ENCODE measurements at places on chromosomes 13 and 19.

- no peak for DNase-seq
These were observed 53.8 kb downstream of the CDK8 start for GRCh38 chr13:26307701-26308100.

DNA sequence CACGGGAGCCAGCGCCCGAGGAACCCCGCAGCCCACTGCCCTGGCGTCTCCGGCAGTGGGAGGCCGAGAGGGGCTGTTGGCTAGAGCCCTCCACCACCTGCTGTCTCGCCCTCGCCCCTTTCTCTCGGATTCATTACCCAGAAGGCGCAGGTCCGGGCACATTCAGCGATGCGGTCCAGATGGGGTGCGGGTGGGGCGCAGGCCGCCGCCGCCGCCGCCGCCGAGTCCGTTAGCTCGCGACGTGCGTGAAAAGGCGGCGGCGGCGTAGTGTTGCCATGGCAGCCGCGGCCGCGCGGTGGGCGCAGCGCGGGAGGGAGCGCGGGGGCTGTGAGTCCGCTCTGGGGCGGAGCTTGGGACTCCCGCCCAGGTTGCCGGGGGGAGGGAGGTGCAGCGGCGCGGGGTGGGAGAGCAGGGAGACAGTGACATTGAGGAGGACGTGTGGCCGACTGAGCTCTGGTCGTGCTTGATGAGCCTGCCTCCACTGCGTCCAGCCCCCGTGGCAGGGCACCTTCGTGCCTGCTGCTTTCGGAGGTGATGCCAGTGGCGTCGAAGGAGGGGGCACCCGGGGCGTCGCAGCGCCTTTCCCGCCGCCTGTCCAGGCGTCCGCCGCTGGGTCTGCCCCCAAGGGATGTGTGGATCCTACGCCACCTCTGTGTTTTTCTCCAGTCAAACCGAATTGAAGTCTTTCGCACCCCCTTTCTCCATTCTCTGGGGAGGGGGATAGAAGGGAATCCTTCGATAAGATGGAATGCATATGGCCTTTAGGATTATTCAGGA is at the start of gene KATNAL1:
KATNAL1 (minus strand) TSS at position 358 of the 777 bp plus-strand sequence. CDS start 23,774 bp downstream, outside the sequence.
- DNase-seq, result peak; percentile 52

GRCh38 chr19:46192992-46193650 is 36.4 kb upstream of the IGFL1 start:
- DNase-seq, result no peak

GRCh38 chr19:2477141-2477710 is 1.3 kb downstream of the GADD45B start:
- no peak for DNase-seq

DNA sequence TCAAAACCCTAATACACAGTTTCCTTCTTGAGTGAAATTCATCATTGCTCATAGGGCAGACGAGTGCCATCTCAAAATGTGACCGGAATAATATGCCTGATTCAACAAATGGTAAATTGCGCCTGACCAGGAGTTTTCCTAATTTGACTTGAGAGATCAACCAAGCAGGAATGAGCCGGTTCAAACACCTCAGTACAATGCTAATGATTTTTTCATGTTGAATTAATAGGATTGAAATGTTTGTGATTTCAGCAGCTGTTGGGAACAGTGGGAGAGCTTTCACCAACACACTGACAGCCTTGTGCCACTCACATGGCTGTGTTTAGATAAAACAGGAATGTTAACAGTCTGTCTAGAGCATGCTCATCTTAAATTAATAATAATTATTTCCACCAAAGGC is 484.8 kb downstream of the PCDH9 start:
- no peak for DNase-seq
